ENCODE measurements at places on chromosomes 13 and 19. TPM values are rescaled to one million over a fixed set of nuclear protein-coding genes. Genes with fewer than 3 reads are reported as not detected.

DNA sequence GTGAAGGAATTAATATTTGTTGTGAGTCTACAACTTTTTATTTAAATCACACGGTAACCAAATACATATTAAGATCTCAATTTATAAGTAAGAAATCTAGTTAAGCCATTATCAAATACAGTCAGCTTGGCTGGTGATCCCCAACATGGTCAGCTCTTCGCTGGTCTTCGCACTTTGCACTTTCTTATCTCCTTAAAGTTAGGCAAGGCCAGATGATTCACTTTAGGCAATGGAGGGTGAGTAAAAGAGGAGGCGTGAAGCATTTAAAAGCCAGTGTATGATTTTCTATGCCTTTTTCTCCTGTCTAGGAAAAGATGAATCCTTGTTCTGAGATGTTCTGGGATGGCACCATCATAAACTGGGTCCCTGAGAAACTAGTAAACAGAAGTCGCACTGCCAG lies 793.7 kb upstream of the ARGLU1 start:
- no peaks in the 10 kb centered on the region for H3K36me3 ChIP-seq
- H3K4me1 ChIP-seq: no peaks in the 10 kb centered on the region
- no peak for DNase-seq
- H3K27me3 ChIP-seq: no peaks in the 10 kb centered on the region
- H3K4me3 ChIP-seq: no peak overlapping the region

- H3K27me3 ChIP-seq: no peaks in the 10 kb centered on the region
- H3K36me3 ChIP-seq: no peaks in the 10 kb centered on the region
- no peak overlapping the region for H3K4me3 ChIP-seq
- H3K4me1 ChIP-seq: no peaks in the 10 kb centered on the region
- DNase-seq: no peak
These were observed 82.7 kb downstream of the DLEU7 start for GRCh38 chr13:50760751-50761150.

Gene EPSTI1
- 1.4 TPM for total RNA-seq

DNA sequence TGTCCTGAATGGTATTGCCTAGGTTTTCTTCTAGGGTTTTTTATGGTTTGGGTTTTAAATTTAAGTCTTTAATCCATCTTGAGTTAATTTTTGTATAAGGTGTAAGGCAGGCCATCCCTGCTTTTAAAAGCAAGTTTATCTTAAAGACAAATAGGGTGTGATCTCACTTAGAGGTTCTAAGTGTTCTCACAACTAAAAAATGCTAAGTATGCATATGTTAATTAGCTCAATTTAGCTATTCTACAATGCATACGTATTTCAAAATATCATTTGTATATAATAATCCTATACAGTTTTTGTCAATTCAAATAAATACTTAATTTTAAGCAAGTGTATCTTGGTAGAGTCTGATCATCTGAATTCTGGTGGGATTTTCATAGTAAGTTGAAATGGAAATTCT lies 50.4 kb downstream of the MBNL2 start:
- H3K4me1 ChIP-seq: peaks cover 76% of the 10 kb centered on the region
- peaks cover 5% of the 10 kb centered on the region for H3K36me3 ChIP-seq
- no peaks in the 10 kb centered on the region for H3K27me3 ChIP-seq
- no peak overlapping the region for H3K4me3 ChIP-seq

DNA sequence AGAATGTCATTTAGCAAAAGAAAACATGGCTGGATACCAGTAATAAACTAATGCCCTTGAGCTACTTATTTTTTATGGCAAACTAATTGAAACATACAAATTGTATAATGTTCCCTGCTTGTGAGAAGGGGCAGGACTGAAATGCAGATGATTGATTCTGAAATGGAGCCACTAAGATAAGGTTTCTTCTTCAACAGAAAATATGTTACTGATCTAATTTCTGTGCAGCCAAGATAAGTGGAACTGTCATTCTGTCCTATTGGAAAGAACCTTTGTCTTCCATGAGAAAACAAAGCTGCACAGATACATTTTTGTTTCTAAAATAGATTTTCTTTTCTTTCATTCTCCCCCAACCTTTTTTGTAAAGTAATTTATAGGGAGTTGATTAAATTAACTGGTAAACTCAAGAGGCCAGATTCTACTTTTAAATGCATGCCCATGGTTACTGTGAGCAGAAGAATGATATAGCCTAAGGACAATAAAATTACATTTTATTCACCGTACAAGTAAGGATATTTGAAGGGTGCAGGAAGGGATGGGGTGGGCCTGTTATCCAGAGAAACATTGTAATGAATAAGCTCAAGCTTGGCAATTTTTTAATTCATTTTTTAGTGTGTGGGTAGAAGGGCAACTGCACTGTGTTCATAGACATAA lies 39.9 kb downstream of the STARD13 start:
- no peaks in the 10 kb centered on the region for H3K27me3 ChIP-seq
- DNase-seq: no peak
- H3K4me3 ChIP-seq: no peak overlapping the region
- no peak overlapping the region for H3K27ac ChIP-seq
- H3K36me3 ChIP-seq: no peaks in the 10 kb centered on the region

- H3K4me3 ChIP-seq: no peak within 1 kb of the TSS
- H3K27ac ChIP-seq: no peak within 1 kb of the TSS
- H3K4me1 ChIP-seq: no peaks in the 10 kb centered on the region
- peaks cover 1% of the 10 kb centered on the region for H3K27me3 ChIP-seq
These were observed at the start of gene ELSPBP1 for GRCh38 chr19:47994209-47994802. ELSPBP1 (plus strand) TSS chr19:47994632; CDS start chr19:48008668, 14,036 bp downstream.

DNA sequence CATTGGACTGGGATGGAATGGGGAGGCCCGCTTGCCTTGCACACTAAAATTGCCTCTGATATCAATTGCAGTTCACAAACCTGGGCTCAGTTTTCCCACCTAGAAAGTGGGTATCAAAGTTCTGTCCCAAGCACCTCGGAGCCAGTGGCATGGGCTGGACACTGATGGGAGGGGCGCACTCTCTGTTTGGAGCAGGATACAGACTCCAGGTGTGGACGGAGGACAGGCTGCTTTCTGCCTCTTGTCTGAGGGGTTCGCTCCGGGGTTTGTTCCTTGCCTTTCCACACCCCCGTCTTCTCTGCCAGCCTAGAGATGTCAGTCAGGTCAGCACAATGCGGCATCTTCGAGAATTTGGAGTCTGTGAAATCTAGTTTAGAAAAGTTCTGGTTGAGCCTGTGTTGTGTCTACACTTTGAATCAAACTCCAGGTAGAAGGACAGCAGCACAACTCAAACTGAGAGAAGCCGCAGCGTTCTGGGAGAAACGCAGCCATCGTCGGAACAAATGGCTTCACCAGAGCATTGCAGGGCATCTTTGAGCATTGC lies 141.9 kb downstream of the TEX29 start:
- H3K27me3 ChIP-seq: no peaks in the 10 kb centered on the region
- no peak overlapping the region for H3K4me3 ChIP-seq
- H3K4me1 ChIP-seq: no peaks in the 10 kb centered on the region
- no peak for DNase-seq
- no peak overlapping the region for H3K27ac ChIP-seq

- DNase-seq: no peak
- H3K36me3 ChIP-seq: peaks cover 10% of the 10 kb centered on the region
- H3K27ac ChIP-seq: peak overlapping the region; percentile 81
- no peaks in the 10 kb centered on the region for H3K4me1 ChIP-seq
- no peaks in the 10 kb centered on the region for H3K27me3 ChIP-seq
- peak overlapping the region; percentile 75 for H3K4me3 ChIP-seq
These were observed 583 bp downstream of the CCDC61 start for GRCh38 chr19:45995715-45996385.

- H3K4me3 ChIP-seq: no peak overlapping the region
- H3K27ac ChIP-seq: no peak overlapping the region
- no peaks in the 10 kb centered on the region for H3K36me3 ChIP-seq
- no peaks in the 10 kb centered on the region for H3K27me3 ChIP-seq
- no peaks in the 10 kb centered on the region for H3K4me1 ChIP-seq
These were observed 58.9 kb upstream of the TM9SF2 start for GRCh38 chr13:99442273-99442895.

GRCh38 chr13:107669391-107669993 lies 545.8 kb downstream of the LIG4 start:
- no peak overlapping the region for H3K4me3 ChIP-seq
- DNase-seq: no peak
- H3K36me3 ChIP-seq: no peaks in the 10 kb centered on the region
- no peak overlapping the region for H3K27ac ChIP-seq
- H3K27me3 ChIP-seq: no peaks in the 10 kb centered on the region

Gene ZNF844
- total RNA-seq: 12.2 TPM

Gene DLEU7
- not detected for total RNA-seq

GRCh38 chr19:47479701-47480503 lies 4.1 kb downstream of the KPTN start:
- no peaks in the 10 kb centered on the region for H3K27me3 ChIP-seq
- DNase-seq: peak; percentile 57
- peaks cover 5% of the 10 kb centered on the region for H3K4me1 ChIP-seq
- H3K36me3 ChIP-seq: no peaks in the 10 kb centered on the region
- no peak overlapping the region for H3K27ac ChIP-seq

Gene RAB20
- total RNA-seq: 2.9 TPM

- H3K27me3 ChIP-seq: no peaks in the 10 kb centered on the region
- H3K36me3 ChIP-seq: no peaks in the 10 kb centered on the region
- H3K4me3 ChIP-seq: no peak overlapping the region
- H3K4me1 ChIP-seq: no peaks in the 10 kb centered on the region
These were observed 595.8 kb downstream of the PCDH9 start for GRCh38 chr13:66634384-66634783.

- peaks cover 11% of the 10 kb centered on the region for H3K4me1 ChIP-seq
- H3K4me3 ChIP-seq: peak overlapping the region; percentile 91
- H3K36me3 ChIP-seq: no peaks in the 10 kb centered on the region
- H3K27me3 ChIP-seq: no peaks in the 10 kb centered on the region
- DNase-seq: peak; percentile 95
- H3K27ac ChIP-seq: peak overlapping the region; percentile 86
These were observed 1.5 kb upstream of the PNPLA6 start for GRCh38 chr19:7533925-7534480.

Gene ZNF611
- 4.1 TPM for total RNA-seq

Gene OR7C1
- total RNA-seq: not detected

DNA sequence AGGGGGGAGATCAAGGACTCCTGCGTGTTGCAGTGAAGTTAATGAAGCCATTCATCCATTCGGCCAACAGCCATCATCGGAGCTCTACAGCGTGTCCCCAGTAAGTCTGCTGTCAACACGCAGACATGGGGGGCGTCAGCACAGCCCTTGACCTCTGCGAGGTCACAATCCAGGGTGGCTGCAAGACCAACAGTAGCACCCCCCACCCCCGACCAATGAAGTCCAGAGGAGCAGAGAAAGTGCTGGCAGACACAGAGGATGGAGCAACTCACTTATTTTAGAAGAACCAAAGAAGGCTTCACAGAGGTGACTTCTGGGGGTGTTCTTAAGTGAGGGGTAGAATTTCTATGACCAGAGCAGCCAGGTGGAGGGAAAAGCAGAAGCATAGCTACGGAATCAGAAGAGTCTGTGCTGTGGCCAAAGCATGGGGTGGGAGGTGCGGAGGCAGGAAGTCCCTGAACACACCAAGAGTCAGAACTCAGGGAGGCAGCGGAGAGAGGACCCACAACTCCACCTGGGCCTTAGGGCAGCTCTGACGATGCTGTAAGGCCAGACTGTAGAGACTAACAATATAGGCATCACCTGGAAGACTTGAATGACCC lies 185.4 kb downstream of the FOXO1 start:
- H3K36me3 ChIP-seq: no peaks in the 10 kb centered on the region
- H3K4me3 ChIP-seq: no peak overlapping the region
- DNase-seq: no peak

DNA sequence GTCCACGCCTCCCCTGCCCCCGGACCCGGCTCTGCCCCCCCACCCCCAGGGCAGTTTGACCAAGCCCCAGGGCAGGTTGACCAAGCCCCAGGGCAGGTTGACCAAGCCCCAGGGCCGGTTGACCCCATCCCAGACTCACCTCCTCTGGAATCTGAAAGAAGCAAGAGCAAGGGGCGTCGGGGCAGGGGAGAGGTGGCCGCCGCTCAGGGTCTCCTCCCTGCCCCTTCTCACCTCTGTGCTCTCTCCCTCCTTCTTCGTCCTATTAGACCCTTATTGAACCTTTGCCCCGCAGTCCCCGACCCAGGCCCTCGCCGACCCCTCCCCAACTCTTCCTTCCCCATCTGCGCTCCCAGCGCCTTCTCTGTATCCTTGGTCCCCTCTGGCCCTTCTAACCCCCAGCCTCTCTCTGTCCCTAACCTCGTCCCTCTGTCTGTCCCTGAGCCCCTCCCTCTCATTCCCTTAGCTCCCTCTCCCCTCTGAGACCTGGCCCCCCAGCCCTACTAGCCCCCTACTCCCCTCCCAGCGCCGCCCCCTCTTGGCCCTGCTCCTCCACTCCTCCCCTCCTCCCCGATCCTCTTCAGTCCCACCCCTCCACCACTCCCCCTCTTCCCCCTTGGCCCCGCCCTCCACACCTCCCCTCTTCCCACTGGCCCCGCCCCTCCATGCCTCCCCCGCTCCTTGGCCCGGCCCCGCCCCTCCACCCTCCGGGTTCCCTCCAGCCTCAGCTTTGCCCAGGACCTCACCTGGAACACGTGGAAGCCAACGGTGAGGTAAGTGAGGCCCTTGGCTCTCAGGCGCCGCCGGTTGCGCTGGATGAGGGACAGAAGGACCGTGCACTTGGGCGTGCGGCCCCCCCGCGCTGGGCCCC lies 7.6 kb downstream of the CAPN12 start:
- H3K27me3 ChIP-seq: peaks cover 8% of the 10 kb centered on the region
- DNase-seq: peak; percentile 69
- H3K4me1 ChIP-seq: peaks cover 4% of the 10 kb centered on the region
- peak overlapping the region; percentile 60 for H3K4me3 ChIP-seq

Gene RPS16
- total RNA-seq: 1,958 TPM

DNA sequence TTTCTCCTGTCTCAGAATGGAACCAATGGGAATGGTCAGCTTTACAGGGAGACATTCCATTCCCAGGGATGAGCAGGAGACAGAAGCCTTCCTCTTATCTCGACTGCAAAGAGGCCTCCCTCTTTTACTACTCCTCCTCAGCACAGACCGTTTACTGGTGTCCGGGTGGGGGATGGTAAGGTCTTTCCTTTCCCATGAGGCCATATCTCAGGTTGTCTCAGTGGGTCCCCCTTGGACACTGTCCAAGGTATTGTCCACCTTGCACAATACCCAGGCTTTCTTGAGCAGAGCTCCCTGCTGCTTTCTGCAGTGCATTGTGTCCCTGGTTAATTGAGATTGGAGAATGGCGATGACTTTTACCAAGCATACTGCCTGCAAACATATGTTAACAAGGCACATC lies 7.5 kb upstream of the ZNF808 start:
- no peaks in the 10 kb centered on the region for H3K36me3 ChIP-seq
- no peak overlapping the region for H3K4me3 ChIP-seq
- no peak for DNase-seq

Gene THSD1
- 5.6 TPM for total RNA-seq

Gene PGPEP1
- total RNA-seq: 37.7 TPM

DNA sequence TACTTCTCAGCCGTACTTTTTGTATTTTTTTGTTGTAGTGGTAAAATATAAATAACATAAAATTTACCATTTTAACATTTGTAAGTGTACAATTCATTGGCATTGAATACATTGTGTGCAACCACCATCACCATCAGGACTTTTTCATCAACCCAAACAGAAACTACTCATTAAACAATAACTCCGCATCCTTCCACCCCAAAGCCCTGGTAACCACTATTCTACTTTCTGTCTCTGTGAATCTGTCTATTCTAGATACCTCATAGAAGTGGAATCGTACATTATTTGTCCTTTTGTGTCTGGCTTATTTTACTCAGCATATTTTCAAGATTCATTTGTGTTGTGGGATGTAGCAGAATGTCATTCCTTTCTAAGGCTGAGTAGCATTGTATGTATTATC lies 38.5 kb downstream of the USPL1 start:
- no peak overlapping the region for H3K4me3 ChIP-seq
- H3K27ac ChIP-seq: no peak overlapping the region
- peaks cover 3% of the 10 kb centered on the region for H3K36me3 ChIP-seq
- no peak for DNase-seq
- peaks cover 22% of the 10 kb centered on the region for H3K4me1 ChIP-seq

Data from psoas muscle (tissue), 8 donors.